ENCODE measurements at places on chromosomes 3 and 15. TPM values are rescaled to one million over a fixed set of nuclear protein-coding genes. Genes with fewer than 3 reads are reported as not detected.
A peak's percentile ranks its signal among the peaks of the same experiment; 100 is the strongest.

DNA sequence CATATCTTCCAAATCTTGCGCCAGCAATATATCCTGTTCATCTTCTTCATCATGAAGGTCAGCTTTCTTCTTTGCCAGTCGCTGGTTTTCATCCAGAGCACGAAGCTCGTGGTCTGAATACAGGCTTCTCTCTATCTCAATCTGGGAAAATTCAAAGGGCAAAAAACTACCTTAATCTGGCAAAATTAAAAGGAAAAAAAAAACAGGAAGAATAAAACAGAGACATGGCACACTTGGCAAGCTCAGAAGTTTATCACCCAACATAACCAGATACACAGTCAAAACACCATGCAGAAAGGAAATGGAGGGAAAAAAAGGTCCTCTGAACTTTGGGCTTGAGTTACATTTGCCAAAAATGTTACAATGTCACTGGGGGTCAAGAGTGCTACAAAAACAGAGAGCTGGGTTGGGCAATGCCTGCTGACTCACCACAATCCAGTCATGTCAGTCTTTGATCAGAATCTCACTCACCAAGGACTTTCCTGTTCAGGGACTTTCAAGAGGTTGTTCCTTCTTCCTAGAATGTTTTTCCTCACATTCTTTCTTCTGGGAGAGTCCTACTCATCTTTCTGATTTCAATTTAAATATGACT is 1.5 kb downstream of the MRPL46 start:
- peak; percentile 68 for DNase-seq

- peak; percentile 44 for DNase-seq
Observed at GRCh38 chr3:189233225-189233858, 61.6 kb downstream of the TPRG1 start.

The SLC9A9 gene
- total RNA-seq, result 1.6 TPM

- no peak for DNase-seq
Observed at GRCh38 chr15:97545799-97546198, 414.7 kb upstream of the ARRDC4 start.

The RBP2 gene
- not detected for total RNA-seq

Data from activated CD4-positive, alpha-beta memory T cell treated with anti-CD3 and anti-CD28 coated beads for 36 hours (primary cell).